Stimulated activated CD4-positive, alpha-beta T cell treated with anti-CD3 and anti-CD28 coated beads, Interleukin-4, amount 100 ng/mL, for 4 hours (primary cell): ENCODE measurements at places on chromosomes 16 and 17.

DNA sequence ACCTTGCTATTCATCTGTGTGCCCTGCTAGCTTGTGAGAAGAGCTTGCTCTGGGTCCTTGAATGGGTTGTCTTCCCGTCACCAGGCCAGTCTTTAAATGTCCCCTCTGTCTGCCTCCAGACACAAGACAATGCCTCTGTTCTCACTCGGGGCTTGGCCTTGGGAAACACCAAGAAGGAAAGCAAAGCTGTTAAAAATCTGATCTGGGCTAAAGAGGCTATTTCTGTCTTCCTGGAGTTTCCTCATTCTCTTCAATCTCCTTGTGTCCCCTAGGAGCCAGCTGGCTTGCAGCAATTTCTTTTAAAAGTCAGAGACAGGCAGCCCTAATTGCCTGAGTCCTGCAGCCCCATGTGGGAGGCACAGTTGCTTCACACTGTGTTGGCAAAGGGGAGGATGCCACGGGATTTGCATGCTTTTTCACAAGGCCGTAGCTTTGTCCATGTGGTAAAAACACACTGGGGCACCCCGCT, 2.5 kb downstream of the DNAI2 start:
- DNase-seq = no peak

DNA sequence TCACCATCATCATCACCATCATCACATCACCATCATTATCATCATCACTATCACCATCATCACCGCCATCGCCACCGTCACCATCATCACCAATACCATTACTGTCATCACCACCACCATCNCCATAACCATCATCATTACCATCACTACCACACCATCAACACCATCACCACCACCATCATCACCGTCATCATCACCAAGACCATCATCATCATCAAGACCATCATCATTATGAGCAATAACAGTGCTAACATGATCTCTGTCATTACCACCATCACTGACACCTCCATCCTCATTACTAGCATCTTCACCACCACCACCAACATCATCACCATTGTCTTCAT, 16.1 kb upstream of the ZNF469 start:
- no peak for DNase-seq

DNA sequence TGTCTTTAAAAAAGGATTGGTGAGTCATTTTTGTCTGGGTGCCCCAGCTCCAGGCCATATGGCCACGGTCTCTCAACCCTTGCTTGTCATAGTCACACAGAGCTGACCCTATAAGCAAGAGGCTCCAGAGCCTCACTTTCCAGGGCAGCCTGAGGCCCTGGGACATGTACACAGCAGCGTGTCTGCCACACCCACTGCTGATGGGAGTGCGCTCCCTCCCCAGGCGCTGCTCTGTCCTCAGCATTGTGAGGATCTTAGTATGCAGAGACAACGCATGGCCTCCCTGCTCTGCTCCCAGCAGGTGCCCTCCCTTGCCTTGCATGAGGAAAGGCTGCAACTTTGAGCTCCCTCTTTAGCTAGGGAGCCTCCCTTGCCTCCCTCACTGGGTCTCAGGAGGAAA, 80.8 kb upstream of the CRHR1 start:
- no peak for DNase-seq

GRCh38 chr16:51987519-51987918, 559.4 kb downstream of the TOX3 start:
- no peak for DNase-seq

GRCh38 chr17:15944759-15945526, at the start of gene ADORA2B:
TSS of gene ADORA2B (plus strand) at chr17:15945130. CDS start at chr17:15945249, 119 bp downstream.
- peak; percentile 34 for DNase-seq

- DNase-seq = no peak
Measured at GRCh38 chr16:87628246-87628923, 26.1 kb downstream of the JPH3 start.

- DNase-seq = no peak
Measured at GRCh38 chr17:28812748-28813377, 29.7 kb downstream of the FAM222B start.

DNA sequence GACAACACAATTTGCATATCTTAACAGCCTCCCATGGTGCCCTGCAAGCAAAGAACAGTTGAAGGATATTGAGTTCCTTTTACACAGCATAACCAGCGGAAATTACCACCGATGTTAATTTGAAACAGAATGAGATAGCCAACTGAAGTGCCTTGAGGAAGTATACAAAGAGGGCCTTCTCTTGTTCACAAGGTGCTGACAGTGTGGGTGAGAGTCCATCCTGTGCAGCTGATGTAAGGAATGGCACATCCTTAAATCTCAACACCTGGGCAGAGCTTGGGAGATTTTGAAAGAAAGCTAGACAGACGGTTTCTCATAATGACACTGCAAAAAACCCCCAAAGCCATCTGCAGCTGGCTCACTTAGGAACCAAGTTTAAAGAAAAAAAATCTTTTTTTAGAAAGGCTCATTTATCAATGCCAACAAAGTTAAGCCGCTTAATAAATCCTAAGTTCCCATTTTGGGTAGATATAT, 818.6 kb downstream of the KCNJ2 start:
- no peak for DNase-seq

DNA sequence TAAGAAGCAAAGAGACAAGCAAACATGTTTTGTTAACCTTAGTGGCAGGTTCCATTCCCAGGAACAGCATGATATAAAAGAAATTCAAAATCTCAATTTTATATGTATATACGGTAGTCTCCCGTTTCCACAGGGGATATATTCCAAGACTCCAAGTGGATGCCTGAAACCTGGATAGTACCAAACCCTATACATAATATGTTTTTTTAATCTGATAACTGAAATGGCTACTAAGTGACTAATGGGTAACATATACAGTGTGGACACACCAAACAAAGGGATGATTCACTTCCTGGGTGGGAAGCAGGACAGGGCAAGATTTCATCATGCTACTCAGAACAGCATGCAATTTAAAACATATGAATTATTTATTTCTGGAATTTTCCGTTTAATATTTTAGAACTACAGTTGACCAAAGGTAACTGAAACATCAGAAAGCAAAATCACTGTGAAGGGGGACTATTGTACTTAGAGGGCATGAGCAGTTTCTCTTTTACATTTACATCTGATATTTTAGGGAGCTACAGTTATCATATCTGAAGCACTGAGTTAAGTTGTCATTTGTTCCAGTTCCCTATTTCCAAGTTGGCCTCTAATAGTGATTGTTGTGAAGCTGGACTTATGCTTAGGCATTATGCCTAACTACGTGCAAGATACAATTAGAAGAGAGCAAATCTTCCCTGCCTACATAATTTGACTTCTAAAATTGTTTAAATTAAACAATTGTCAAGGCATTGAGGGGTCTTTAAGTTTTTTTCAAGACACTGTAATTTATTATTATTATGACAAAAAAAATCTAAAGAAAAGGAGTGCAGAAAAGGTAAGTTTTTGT, 34.1 kb upstream of the ABCA6 start:
- DNase-seq = no peak

- DNase-seq = no peak
Measured at GRCh38 chr17:64992325-64992802, 64.2 kb downstream of the GNA13 start.

- DNase-seq = no peak
Measured at GRCh38 chr17:80365983-80366382, 49.0 kb upstream of the ENDOV start.

- no peak for DNase-seq
Measured at GRCh38 chr17:16211590-16211989, 3.7 kb downstream of the NCOR1 start.

GRCh38 chr17:66359351-66359750, 56.9 kb downstream of the PRKCA start:
- no peak for DNase-seq

DNA sequence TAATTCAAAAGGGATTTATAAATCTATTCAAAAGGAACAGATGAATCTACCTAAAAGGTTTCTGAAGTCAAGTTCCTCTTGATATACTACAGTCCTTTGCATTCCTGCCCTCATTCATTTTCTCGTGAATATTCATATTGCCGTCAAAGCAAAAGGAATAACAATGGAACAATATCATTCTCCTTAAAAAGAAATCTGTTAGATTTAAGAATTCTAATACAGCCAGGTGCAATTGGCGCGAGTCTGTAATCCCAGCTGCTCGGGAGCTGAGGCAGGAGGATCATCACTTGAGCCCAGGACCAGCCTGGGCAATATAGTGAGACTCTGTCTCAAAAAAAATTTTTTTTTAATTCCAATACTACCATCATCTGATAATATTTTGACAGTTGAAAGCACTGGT, 130.3 kb downstream of the BRIP1 start:
- DNase-seq = no peak

GRCh38 chr17:7854851-7855659, at the start of gene TMEM88:
TSS of gene TMEM88 (plus strand) at chr17:7855066. CDS start at chr17:7855075, 9 bp downstream.
- DNase-seq = peak; percentile 54

GRCh38 chr17:1067282-1067956, 70.5 kb downstream of the TIMM22 start:
- DNase-seq = no peak

DNA sequence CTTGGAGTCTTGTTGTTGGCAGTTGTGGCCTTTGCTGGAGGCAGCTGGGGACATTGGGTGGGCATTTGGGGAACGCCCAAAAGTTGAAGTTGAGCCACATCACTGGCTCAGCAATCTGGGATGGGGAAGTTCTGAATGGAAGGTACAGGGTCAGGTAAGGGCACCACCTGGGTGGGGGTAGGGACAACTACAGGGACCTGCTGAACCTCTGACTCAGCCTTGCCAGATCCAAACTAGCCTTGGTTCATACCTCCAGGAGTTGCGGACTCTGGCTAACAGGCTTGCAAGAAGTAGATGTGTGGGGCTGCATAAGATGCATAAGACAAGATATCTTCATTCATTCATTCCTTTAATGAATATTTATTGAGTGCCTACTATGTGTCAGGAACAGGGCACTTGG, 16.0 kb downstream of the FMNL1 start:
- DNase-seq = no peak

- no peak for DNase-seq
Measured at GRCh38 chr16:59259074-59259949, 525.2 kb upstream of the GOT2 start.

DNA sequence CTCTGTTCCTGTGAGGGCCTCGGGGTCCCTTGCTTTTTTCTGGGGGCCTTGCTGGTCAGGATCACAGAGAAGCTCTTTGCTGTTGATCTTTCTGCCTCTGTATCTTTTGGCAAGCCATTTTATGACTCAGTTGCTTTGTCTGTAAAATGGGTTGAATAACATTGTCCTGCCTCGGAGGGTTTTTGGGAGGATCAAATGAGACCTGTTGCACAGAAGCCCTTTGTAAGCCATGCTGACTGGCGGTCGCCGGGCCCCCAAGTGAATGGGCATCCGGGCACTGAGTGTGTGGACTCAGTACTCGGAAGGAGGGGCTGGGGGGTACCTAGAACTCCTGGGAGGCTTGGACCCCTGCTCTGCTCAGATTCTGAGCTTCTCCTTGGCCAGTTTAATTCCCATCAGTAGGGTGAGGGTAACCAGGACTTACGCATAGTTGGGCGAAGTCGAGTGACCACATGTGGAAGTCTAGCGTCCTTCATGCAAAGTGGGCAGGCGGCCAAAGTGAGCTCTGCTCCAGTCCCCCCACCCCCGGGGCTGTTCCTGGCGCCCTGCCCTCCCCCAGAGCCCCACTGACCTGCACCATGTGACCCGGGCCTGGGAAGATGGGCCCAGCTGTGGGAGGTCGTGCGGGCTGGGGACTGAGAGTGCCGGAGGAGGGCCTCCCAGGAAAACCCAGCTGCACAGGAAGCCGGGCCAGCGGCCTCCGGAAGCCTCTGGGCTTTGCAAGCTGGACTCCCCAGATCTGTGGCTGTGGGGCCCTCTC, 284.0 kb downstream of the SEC14L1 start:
- DNase-seq = no peak

- DNase-seq = no peak
Measured at GRCh38 chr17:8921147-8921546, 44.4 kb downstream of the PIK3R5 start.

DNA sequence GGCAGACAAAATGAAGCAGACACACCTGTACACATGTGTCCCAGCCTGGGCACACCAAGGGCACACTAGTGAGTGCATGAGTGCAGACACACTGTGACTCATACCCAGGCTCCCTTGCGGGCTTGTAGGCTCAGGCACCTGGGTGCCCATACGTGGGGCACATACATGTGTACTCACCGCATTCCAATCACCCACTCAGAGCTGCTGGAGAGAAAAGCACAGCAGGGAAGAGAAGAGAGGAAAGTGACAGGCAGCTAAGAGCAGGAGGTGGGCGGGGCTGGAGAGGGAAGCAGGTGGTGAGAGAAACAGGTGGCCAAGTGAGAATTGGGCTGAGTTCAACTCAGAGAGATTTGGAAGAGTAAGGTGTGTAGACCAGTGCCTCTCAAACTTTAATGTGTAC, 54.0 kb downstream of the TMEM132E start:
- DNase-seq = no peak

DNA sequence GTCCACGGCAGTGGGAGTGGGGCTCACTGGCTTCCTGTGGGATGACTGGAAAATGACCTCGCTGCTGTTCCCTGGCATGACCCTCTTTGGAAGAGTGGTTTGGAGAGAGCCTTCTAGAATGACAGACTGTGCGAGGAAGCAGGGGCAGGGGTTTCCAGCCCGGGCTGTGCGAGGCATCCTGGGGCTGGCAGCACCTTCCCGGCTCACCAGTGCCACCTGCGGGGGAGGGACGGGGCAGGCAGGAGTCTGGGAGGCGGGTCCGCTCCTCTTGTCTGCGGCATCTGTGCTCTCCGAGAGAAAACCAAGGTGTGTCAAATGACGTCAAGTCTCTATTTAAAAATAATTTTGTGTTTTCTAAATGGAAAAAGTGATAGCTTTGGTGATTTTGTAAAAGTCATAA, 7.8 kb upstream of the RNF213 start:
- DNase-seq = peak; percentile 88

- no peak for DNase-seq
Measured at GRCh38 chr16:27918755-27919154, 144.8 kb downstream of the GSG1L start.

DNA sequence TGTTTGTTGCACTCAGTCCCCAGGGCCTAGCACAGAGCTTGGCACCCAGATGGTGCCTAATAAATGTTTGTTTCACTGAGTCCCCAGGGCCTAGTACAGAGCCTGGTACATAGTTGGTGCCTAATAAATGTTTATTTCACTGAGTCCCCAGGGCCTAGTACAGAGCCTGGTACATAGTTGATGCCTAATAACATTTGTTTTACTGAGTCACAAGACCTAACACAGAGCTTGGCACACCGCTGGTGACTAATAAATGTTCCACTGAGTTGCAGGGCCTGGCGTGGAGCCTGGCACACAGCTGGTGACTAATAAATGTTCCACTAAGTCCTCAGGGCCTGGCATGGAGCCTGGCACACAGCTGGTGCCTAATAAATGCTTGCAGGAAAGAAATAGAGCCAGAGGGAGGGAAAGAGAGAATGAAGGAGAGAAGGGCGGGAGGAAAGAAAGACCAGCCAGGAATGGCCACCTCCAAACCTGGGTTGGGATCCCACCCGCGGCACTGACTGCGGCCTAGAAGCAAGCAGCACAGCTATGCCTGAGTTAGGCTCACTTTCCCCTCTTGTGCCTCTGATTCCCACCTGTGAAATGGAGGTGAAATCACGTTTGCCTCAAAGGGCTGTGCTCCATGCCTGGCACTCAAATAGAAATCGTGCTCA, 7.5 kb downstream of the SLC5A11 start:
- DNase-seq = no peak

GRCh38 chr16:68506331-68507053, 32.6 kb upstream of the ZFP90 start:
- no peak for DNase-seq

GRCh38 chr17:51128076-51128475, 7.4 kb upstream of the SPAG9 start:
- no peak for DNase-seq
